ENCODE measurements at places on chromosomes 11 and 22.

DNA sequence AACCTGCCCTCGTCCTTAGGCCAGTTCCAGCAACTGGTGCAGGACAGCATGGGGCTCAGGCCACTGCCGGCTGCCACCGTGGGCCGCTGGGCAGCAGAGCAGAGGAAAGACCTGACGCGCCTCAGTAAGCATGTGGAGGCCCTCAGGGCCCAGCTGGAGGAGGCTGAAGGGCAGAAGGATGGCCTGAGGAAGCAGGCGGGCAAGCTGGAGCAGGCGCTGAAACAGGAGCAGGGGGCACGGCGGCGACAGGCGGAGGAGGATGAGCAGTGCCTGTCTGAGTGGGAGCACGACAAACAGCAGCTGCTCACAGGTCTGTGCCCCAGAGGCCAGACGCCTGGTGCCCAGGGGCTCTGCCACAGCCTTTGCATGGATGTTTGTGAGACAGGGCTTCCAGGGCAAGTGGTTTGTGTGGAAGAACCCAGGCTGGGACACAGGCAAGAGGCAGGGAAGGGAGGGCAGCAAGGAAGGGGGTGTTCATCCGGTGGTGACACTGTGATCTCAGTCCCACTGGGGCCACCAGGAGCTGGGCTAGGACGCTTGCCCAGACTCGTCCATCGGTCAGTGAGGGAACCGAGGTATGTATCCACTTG is 13.9 kb downstream of the CCDC157 start:
- no peak for DNase-seq

DNA sequence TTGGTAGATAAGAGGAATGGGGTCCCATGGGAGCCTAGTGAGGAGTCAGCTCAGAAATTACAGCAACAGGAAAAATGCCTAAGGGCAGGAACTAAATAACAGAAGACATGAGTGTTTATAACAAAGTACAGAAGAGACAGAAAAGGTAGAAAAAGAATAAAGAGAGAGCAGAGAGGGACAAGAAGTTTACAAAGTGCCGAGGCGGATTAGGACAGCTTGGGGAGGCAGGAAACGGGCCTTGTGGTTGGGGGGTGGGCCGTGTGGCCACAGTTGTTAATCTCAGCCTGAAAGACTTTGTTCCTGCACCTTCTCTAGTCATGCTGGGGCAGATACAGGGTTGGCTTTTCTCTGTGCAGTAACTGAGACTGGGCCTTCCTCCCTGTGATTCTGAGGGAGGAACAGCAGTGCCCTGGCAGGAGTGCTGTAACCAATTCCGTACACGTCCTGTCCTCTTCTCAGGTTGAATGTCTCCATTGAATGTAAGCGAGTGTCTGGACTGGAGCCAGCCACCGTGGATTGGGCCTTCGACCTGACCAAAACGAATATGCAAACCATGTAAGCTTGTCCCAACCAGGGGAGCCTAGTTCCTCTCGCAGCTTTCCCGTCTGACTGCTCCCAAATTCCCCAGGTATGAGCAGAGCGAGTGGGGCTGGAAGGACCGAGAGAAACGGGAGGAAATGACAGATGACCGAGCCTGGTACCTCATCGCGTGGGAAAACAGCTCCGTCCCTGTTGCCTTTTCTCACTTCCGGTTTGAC is 13.2 kb downstream of the NAA40 start:
- no peak for DNase-seq

GRCh38 chr22:38513063-38513462 is 7.0 kb upstream of the DDX17 start:
- DNase-seq, result no peak

GRCh38 chr11:33187998-33188722 is 26.9 kb upstream of the CSTF3 start:
- no peak for DNase-seq

DNA sequence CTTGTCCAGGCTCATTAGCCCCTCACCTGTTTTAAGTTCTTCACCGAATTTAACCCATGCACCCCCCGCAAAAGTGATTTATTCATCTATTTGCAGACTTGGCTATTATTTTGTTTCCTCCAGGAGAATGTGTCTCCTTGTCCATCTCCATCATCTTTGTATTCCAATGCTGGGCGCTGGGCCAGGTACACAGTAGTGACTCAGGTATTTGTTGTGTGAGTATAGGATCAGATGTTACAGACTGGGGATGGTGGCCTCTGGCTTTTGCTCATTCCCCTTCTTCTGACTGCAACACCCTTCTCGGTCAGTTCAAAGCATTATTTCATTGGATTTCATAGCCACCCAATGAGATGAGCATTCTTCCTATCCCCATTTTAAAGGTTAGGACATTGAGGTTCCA is 408.2 kb downstream of the MN1 start:
- no peak for DNase-seq

DNA sequence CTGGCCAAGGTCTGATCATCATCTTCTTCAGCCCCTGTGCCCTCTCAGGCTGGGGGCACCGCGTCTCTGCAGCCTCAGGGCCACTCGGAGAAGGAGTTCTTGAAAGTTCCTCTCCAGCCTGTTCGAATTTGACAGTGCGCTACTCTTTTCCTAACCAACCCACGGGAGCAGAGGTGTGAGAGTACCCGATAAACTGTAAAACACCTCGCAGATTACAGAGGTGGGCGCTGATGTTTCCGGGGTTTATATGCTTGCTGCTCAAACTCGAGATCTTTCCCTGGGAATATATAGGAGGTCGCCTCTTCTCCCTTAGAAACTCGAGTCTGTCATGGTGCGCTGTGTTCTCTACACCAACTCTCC is 515 bp downstream of the CTR9 start:
- no peak for DNase-seq

DNA sequence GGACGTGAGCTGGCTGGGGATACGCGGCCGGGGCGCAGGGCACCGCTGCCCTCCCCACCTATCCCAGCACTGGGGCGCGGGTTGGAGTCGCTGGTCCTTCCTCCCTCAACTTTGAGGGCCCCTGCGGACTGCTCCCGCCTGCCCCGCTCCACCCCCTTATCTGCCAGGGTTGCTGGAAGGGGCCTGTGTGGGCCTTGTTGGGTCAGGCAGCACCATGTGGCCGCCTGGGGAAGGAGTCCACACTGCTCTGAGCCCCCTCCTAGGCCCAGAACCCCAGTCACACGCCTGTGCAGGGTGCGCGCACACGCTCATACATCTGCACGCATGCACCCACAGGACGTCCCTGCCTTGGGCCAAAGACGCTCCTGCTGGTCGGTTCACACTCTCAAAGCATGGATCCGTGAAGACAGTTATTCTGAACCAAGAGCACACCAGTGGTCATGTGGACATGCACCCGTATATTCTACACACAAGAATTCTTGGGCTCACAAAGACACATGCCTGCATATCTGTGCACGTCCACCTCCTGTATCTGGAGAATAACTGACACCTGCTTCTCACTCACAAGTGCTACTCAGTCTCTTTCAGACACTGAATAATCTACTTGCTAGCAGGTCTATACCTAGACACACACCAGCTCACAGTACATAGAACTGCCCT is 710 bp downstream of the TUB start:
- peak; percentile 49 for DNase-seq

DNA sequence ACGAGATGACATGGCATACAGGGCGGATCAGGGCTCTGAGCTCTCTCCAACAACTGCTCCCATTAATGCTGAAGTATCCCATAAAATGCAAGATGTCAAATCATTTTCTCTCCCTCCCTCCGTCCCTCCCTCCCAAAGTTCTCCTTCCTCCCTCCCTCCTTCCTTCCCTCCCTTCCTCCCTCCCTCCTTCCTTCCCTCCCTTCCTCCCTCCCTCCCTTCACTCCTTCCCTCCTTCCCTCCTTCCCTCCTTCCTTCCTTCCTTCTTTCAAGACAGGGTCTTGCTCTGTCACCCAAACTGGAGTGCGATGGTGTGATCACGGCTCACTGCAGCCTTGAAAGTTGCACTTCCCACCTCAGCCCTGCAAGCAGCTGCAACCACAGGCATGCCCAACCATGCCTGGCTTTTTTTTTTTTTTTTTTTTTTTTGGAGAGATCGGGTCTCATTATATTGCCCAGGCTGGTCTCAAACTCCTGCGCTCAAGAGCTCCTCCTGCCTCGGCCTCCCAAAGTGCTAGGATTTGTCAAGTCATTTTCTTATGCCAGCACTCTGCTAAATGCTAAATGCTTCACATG is 38.2 kb downstream of the TXN2 start:
- DNase-seq, result no peak

DNA sequence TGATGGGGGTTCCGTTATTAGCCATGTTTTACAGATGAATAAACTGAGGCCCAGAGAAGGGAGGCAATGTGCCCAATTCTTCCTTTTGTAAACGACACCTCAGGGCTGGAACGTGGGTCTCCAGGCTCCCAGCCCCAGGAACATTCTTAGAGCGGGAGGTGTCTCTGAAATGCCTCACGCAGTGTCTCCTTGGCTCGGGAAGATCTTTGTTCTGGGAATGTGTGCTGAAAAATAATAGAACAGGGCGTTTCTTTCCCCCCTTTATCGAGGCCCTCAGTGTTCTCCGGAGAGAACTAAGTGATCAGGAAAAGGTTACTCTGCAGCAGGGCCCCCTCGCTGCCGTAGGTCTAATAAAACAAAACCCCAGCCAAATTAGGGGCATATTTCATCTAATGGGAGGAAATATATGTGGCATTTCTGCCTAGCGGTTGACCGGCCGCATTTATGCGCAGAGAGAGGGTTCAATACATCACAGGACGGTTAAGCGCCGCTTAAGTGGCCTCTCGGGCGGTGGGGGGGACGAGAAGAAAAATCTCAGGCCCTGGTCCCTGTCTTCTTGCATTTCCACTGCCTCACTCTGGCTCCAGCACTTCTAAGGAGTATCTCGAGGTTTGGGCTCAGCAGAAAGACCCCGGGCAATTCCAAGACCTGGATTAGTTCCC is 564.3 kb downstream of the MN1 start:
- DNase-seq, result no peak

DNA sequence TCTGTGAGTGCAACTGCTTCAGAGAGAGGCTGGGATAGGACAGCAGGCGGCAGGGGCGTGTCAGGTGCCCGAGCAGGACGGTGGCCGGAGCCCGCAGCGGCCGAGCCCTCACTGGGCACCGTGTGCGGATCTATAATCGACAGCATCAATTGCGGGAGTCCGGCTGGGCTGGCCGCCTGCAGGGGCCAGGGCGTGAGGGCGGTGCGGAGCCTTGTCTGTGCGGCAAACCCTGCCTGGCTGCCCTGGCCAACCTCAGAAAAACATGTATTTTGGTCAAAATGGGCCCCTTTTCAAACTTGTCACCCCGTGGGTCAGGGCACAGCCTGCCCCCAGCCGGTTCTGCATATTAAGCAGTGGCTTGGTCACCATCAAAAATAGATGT is 91.3 kb upstream of the KCNQ1OT1 start:
- peak; percentile 30 for DNase-seq

DNA sequence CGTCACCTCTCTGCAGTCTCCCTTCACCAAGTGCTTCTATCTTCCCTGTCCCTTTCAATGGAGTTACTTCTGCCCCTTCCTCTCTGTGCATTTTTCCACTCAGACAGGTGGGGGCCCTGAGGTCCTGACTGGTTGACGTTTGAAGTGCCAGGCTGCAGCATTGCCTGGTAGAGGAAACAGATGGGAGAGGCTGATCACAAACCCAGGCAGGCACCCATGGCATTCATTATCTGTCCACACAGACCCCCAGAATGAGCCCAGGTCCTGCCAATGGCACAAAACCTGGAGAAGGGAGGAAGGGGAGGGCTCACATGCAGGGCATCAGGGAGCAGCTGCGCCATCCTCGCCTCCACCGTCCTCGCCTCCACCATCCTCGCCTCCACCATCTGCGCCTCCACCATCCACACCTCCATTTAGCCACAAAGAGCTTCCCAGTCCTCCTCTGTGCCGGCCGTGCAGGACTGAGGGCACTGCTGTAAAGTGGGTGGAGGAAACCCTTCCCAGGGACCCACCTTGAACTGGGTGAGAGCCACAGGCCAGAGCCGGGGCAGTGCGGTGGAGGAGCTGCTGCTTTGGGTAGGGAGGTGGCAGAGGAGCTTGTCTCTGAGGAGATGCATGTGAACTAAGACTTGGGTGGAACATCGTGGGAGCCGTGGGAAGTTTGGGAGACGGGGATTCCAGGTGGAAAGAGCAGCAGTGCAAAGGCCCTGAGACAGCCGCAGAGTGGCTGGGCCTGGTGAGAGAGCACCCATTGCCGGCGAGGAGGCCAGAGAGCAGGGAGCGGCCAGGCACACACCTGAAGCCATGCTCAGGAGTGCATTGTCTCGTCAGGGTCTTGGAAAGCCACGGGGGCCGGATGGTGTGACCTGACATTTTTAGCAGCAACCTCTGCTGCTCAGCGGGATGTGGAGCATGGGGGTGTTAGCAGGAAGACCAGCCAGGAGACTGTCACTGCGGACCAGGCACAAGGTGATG is 145.1 kb downstream of the TBC1D22A start:
- no peak for DNase-seq

- no peak for DNase-seq
Measured at GRCh38 chr11:134528453-134528852, 116.4 kb upstream of the B3GAT1 start.

DNA sequence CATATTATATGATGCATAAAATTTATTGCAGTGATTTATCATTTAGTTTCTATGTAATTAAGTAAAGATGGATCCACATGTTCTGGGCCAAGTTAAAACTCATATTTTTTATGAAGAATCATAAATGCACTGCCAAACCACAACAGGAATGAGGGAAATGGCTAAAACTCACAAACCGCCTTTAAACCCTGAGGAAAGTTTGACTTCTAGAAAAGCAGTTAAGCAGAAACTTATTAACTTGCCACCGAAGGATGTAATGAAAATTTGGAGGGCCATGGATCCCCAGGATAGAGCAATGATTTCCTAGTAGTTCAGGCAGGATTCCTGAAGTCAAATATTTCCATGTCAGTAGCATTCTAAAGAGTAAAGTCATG is 218.3 kb upstream of the CTSC start:
- no peak for DNase-seq

DNA sequence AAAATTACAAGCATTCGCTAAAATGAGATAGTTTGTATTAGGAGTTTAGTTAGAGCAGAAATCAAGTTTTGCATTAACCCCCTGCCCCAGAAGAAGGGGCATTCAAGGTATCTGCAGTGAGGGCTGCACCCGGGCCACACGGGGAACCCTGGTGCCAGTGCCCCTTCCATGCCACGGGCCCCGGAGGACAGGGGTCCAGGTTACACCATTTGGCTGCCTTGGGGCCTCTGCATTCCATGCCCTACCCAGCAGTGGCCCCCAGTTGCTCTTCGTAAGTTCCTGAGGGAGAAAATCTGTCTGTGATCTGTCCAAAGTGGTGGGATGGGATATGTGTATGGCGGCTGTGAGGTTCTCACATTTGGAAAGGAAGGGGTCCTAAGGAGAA is 16.8 kb upstream of the PANX2 start:
- no peak for DNase-seq

- no peak for DNase-seq
Measured at GRCh38 chr22:46369716-46370583, 34.4 kb downstream of the TRMU start.
